Neural crest cell (in vitro differentiated cells): ENCODE measurements at places on chromosomes 2 and 18.
A peak's percentile ranks its signal among the peaks of the same experiment; 100 is the strongest.

DNA sequence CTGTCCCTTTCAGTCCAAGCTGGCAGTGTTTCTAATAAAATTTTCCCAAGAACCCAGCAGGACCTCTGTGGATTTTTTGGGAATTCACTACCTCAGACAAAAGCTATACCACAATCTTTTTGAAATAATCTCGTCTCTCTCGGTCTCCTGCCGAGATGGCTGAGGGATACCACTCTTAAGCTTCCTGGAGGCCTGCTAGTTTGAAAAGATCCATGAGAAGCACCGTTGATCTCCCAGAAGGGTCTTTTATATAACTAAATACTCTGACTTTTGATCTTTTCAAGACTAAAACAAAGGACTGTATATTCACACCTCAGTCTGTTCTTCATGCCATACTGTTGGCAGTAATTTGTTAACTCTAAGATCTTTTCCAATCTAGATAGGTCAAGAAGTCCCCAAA, 141.7 kb downstream of the UPP2 start:
- H3K27ac ChIP-seq, result no peak overlapping the region
- no peak overlapping the region for H3K4me3 ChIP-seq
- H3K36me3 ChIP-seq, result no peaks in the 10 kb centered on the region
- no peaks in the 10 kb centered on the region for H3K27me3 ChIP-seq
- DNase-seq, result no peak

GRCh38 chr2:177604271-177605065, 211.9 kb downstream of the AGPS start:
- H3K27me3 ChIP-seq, result peaks cover 2% of the 10 kb centered on the region
- H3K36me3 ChIP-seq, result peaks cover 4% of the 10 kb centered on the region
- peak; percentile 42 for DNase-seq
- peaks cover 36% of the 10 kb centered on the region for H3K4me1 ChIP-seq
- peak overlapping the region; percentile 65 for H3K27ac ChIP-seq
- no peak overlapping the region for H3K4me3 ChIP-seq

DNA sequence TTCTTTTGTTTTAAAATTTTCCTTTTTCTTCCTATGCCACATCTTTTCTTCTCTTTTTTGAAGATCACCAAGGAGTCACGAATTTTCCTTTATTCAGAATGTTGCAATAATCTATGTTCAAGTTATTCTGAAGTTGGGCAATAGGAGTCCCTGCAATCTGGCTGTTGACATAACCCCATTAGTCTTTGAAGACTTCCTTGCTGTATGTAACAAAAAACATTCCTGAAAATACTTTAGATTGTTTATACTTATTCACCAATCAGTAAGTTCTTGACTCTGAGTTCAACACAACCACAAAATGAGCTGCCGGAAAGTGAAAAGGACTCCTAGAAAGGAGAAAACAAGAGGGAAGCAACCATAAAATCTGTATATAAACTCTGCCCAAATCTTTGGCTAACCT, 62.8 kb downstream of the TMEM237 start:
- H3K27me3 ChIP-seq, result peaks cover 2% of the 10 kb centered on the region
- DNase-seq, result no peak
- H3K4me3 ChIP-seq, result no peak overlapping the region
- H3K36me3 ChIP-seq, result no peaks in the 10 kb centered on the region
- no peak overlapping the region for H3K27ac ChIP-seq

- no peak overlapping the region for H3K27ac ChIP-seq
- no peaks in the 10 kb centered on the region for H3K4me1 ChIP-seq
- DNase-seq, result no peak
- no peaks in the 10 kb centered on the region for H3K27me3 ChIP-seq
Observed at GRCh38 chr2:162732946-162733698, 105.4 kb downstream of the KCNH7 start.

- DNase-seq, result no peak
- H3K27ac ChIP-seq, result peak overlapping the region; percentile 30
- H3K4me3 ChIP-seq, result no peak overlapping the region
Observed at GRCh38 chr18:13470516-13471197, 252.1 kb downstream of the LDLRAD4 start.

DNA sequence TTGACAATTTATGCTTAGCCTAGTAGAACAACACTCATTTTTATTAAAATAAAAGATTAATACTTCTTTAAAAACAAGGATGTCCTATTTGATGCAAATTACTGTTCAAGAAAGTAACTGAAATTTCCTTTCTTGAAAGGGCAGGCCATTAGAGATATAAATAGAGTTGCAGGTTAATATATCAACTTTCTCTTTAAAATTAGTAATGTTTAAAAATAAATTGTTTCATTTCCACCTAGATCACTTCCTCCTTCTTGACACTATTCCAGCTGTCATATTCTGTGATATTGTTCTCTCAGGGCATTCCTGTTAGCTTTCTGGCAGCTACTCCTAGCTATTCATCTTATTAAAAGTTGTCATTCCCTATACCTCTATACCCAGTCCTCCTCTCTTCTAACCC, 357.9 kb upstream of the NRP2 start:
- no peaks in the 10 kb centered on the region for H3K27me3 ChIP-seq
- no peaks in the 10 kb centered on the region for H3K4me1 ChIP-seq
- no peak for DNase-seq
- H3K36me3 ChIP-seq, result peaks cover 9% of the 10 kb centered on the region

GRCh38 chr18:74597034-74597661, 522 bp upstream of the ZNF407 start:
- peaks cover 15% of the 10 kb centered on the region for H3K36me3 ChIP-seq
- peak; percentile 52 for DNase-seq
- H3K4me3 ChIP-seq, result peak overlapping the region; percentile 98
- peak overlapping the region; percentile 99 for H3K27ac ChIP-seq
- peaks cover 30% of the 10 kb centered on the region for H3K4me1 ChIP-seq

GRCh38 chr2:41033127-41033526, 581.2 kb upstream of the SLC8A1 start:
- no peaks in the 10 kb centered on the region for H3K27me3 ChIP-seq
- no peak for DNase-seq
- H3K36me3 ChIP-seq, result no peaks in the 10 kb centered on the region
- no peak overlapping the region for H3K27ac ChIP-seq

- no peak overlapping the region for H3K27ac ChIP-seq
- peaks cover 9% of the 10 kb centered on the region for H3K4me1 ChIP-seq
- H3K36me3 ChIP-seq, result no peaks in the 10 kb centered on the region
Observed at GRCh38 chr18:7272311-7273049, 41.6 kb downstream of the LRRC30 start.

- no peaks in the 10 kb centered on the region for H3K4me1 ChIP-seq
- no peaks in the 10 kb centered on the region for H3K27me3 ChIP-seq
- no peaks in the 10 kb centered on the region for H3K36me3 ChIP-seq
- H3K27ac ChIP-seq, result no peak overlapping the region
- DNase-seq, result no peak
Observed at GRCh38 chr2:52391621-52392020, 1359.7 kb upstream of the NRXN1 start.

DNA sequence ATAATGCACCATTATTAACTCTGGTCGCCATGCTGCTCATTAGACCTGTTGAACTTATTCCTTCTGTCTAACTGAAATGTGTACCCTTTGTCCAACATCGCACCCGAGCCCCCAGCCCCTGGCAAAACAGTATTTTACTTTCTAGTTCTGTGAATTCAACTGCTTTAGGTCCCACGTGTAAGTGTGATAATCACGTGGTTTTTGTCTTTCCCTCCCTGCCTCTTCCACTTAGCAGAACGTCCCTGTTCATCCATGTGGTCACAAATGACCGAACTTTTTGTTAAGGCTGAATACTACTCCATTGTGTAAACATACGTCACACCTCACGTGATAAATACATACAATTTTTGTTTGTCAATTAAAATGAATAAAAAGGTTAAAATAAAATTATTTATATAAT, 826.9 kb downstream of the DCDC2C start:
- H3K4me3 ChIP-seq, result no peak overlapping the region
- no peaks in the 10 kb centered on the region for H3K36me3 ChIP-seq
- H3K4me1 ChIP-seq, result no peaks in the 10 kb centered on the region
- DNase-seq, result no peak
- no peak overlapping the region for H3K27ac ChIP-seq
- H3K27me3 ChIP-seq, result no peaks in the 10 kb centered on the region

GRCh38 chr2:69221512-69221911, 165.5 kb downstream of the GFPT1 start:
- no peak for DNase-seq
- peaks cover 5% of the 10 kb centered on the region for H3K4me1 ChIP-seq
- no peak overlapping the region for H3K4me3 ChIP-seq
- H3K36me3 ChIP-seq, result peaks cover 7% of the 10 kb centered on the region
